ENCODE measurements at places on chromosomes 12 and 14. TPM values are rescaled to one million over a fixed set of nuclear protein-coding genes. Genes with fewer than 3 reads are reported as not detected.

- DNase-seq = no peak
- peaks cover 27% of the 10 kb centered on the region for H3K27me3 ChIP-seq
- no peaks in the 10 kb centered on the region for H3K4me1 ChIP-seq
Measured at GRCh38 chr14:101098177-101098576, 194.7 kb upstream of the RTL1 start.

FGF6 gene
- total RNA-seq = not detected

KSR2 gene
- not detected for total RNA-seq

GRCh38 chr12:108273217-108273616, 65.9 kb downstream of the CMKLR1 start:
- peaks cover 8% of the 10 kb centered on the region for H3K27me3 ChIP-seq
- H3K36me3 ChIP-seq = no peaks in the 10 kb centered on the region
- no peaks in the 10 kb centered on the region for H3K4me1 ChIP-seq
- no peak for DNase-seq
- no peak overlapping the region for H3K27ac ChIP-seq

- no peak overlapping the region for H3K4me3 ChIP-seq
- H3K27ac ChIP-seq = no peak overlapping the region
- DNase-seq = no peak
Measured at GRCh38 chr14:102629011-102629444, 36.6 kb downstream of the RCOR1 start.

Measured in activated naive CD8-positive, alpha-beta T cell treated with anti-CD3 and anti-CD28 coated beads for 36 hours (primary cell).